Activated T-helper 1 cell treated with anti-CD3 and anti-CD28 coated beads, Interleukin-2, amount 50 U/mL, for 16 hours (primary cell): ENCODE measurements at places on chromosomes 2 and 18.

DNA sequence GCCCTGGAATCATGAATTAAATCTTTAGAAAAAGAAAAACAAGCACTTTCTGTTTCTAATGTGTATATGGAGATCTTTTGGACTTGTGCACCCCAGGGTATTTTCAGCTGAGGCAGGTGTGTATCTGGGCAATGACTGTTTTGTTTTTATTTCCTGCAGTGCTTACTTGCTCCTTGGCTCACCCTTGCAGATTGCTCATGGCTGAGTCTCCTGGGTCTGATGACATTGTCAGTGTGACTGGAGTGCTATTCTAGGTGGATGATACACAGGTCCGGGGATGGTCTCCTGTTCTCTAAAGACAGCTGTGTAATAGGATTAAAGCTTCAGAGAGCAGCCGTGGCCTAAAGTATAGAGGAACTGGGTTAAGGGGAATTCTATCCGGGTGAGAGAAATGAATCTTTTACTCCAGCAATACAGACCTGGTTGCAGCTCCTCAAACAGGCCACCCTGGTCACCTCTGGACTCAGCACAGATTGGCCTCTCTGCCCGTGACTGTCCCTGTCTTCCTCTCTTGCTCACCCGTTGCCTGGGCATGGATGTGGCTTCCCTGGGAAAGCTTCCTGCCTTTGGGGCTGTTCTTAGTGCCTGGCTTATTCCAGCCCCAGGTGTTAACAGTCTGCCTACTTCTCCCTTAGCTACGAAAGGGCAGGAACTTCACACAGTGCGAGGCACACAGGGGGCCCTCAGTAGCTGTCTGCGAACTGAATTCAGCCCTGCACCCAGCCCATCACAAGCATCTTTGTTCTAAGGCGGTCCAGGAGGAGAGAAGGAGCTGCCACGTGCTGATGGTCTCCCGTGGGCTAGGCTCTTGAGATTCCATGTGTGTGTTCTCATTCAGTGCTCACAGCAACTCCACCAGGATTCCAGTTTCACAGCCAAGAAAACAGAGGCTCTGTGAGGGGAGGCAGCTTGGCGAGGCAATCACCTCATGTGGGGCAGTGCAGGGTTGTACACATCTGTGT lies 84.3 kb downstream of the ACOXL start:
- DNase-seq, result no peak

- no peak for DNase-seq
These were observed 121.8 kb downstream of the GPR39 start for GRCh38 chr2:132538331-132538855.

DNA sequence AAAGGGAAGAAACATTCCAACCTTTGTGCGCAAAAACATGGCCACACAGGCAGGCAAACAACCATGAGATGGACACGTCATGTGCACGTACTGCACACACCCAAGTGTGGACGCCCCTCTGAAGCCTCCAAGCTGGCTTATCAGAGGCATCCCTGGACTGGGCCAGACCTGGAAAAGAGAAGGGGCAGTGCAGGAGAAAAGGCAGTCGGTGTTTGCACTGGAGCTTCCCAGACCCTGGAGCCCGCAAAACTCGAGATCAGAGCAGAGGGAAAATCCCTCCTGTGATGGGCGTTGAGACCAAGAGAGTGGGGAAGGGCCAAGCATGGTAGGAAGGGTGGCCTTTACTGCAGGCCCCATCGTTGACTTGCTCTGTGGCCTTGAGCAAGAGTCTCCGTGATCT lies 269.5 kb downstream of the CYRIA start:
- no peak for DNase-seq

- DNase-seq, result no peak
These were observed 315.6 kb downstream of the RDH14 start for GRCh38 chr2:18244845-18245244.
